ENCODE measurements at places on chromosomes 13 and 19.

DNA sequence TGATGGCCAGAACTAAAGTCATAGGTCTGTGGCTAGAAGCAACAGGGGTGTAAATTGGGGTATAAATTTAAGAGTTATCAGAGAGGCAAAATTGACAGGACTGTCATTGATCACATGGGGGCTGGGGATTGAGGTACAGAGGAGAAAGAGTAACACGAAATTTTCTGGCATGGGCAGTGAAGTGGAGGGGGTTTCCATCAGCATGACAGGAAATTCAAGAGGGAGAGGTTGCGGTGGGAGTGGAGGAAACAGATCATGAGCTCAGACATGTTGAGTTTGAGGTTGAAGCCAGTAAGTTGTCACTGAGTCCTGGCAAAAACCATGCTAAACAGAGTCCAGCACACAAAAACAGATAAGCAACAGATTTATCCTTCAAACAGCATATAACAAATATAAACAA lies 192.1 kb upstream of the TSC22D1 start:
- DNase-seq, result no peak

DNA sequence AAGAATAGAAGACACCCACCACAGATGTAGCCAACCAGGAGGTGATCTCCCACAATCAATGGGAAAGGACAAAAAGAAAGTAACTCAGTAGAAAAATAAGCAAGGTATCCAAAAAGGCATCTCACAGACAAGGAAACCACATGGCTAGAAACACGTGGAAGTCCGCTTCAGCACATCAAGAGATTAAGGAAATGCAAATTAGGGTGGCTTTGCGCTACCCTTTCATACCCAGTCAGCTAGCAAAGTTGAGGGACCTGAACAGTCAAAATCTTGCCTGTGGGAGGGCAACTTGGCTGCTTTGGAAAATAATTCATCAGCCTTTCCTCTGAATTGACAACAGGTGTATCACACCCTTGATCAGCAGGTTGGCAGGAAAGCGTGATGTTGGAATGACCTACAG lies 11.6 kb upstream of the UQCR11 start:
- DNase-seq, result no peak

DNA sequence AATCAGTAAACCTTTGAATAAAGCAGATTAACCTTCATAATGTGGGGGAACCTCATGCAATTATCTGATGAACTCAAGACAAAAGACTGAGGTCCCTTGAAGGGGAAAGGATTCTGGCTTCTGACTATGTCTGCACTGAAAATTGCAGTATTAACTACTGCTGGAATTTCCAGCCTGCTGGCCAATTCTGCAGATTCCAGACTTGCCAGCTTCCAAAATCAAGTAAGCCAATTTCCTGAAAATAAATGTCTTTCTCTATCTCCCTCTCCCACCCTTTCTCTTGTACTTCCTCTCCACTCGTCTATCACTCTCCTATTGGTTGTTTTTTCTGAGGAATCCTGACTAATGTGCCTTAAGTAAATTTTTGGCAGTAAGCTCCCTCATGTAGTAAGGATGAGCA lies 1479.9 kb upstream of the PRR20A start:
- DNase-seq, result no peak

- DNase-seq, result peak; percentile 100
Observed at GRCh38 chr19:16111160-16111908, at the start of gene RAB8A. Gene RAB8A, plus strand, starts transcription at chr19:16111889. Its CDS starts 13 bp downstream, at chr19:16111902.

DNA sequence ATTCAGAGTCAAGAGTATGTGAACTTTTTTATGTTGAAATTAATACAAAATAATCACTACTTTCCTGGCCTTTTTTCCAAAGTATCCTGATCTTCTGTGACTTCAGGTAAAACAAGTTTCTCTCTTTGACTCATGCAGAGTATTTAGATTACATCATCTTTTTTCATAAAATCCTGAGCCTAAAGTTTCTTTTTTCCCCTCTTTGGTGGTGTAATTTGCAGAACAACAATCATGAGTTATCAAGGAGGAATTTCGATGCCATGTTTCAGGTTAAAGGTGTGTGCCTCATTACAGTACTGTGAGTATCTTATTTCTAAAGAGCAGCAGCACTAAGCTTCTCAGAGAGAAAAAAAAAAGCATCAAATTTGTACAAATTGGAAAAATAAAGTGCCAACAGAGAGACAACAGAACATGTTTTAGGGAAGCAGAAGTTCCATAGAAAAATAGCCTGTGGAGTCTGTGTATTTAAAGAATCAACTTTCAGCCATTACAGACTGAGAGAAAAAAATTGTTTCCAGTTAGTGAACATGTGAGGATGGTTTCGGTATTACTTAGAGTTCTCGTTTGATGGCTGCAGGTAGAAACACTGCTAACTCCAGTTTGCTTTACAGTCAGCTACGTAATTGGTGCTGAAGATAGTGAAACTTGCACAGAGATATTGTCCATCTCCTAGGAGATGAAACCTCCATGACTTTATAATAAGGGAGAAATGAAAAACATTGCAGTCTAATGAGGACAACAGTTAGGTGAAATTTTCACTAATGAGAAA lies 78.1 kb upstream of the PCDH9 start:
- no peak for DNase-seq

DNA sequence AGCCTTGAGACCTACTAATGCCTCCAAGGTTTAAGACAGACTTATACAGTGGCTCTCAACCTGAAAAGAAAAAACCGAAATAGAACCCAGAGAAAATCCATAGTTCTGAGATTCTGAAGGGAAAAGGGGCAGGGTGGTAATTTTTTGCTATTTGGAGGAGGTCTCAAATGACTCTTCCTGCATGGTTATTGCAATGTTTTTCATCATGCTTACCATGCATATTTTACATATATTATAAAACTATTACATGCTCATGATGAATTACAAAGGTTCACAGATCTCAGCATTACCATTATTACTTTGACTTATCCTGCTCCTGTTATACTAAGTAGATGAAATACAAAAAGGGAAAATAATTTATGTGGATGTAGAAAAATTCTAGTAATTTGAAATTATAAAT lies 47.6 kb downstream of the N4BP2L2 start:
- no peak for DNase-seq

GRCh38 chr19:49287141-49287770 lies 37.7 kb downstream of the SLC6A16 start:
- DNase-seq, result no peak

DNA sequence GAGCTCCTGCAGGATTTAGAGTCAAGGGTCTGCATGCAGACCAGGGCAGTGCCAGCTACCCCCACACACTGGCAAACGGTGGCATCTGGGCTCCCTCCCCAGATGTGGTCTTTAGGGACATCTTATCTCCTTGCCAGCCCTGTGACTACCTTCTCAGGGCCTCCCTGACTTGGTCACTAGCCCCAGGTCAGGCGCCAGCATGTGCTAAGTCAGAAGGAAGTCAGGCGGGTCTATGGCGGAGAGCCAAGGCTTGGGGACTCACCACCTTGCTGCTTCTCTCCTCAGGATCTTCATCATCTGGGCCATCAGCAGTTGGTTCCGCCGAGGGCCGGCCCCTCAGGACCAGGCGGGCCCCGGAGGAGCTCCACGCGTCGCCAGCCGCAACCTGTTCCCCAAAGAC lies 17.6 kb downstream of the CLPTM1 start:
- no peak for DNase-seq

DNA sequence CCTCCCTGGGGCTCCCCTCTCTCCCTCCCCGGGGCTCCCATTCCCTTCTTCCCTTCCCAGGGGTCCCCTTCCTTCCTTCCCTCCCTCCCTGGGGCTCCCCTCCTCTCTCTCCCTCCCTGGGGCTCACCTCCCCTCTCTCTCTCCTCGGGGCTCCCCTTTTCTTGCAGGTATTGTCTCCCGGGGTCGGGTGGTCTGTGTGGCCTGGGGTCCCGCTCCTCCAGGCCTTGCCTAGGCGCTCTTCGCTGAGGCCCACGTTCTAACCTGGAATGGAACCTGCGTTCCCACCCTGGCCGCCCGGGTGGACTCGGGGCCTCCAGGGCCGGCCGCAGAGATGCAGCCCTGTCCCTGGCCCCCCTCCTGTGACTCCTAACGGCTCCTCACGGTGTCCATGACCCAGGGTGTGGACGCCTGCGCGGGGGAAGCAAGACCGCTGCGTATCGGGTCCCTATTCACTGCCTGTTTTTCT lies 940 bp upstream of the DCUN1D2 start:
- no peak for DNase-seq

DNA sequence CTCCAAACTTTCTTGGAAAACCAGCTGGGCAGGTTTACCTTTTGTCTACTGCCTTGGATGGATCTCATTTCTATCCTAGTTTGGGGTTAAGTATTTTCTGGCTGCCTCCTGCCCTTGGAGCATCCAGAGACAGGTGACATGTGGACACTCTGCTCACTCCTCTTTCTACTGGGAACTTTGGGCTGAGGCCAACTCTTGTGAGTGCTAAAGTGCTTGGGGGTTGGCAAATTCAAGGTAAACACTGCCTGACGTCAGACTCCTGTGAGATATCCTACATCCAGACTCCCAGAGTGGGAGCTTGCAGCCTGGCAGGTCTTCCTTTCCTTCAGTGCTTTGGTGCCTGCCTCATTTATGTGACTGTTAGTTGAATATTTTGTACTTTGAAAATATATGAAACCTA lies 388.1 kb downstream of the KCNRG start:
- DNase-seq, result no peak
